GM18507 (cell line): ENCODE measurements at places on chromosomes 7 and 10.

DNA sequence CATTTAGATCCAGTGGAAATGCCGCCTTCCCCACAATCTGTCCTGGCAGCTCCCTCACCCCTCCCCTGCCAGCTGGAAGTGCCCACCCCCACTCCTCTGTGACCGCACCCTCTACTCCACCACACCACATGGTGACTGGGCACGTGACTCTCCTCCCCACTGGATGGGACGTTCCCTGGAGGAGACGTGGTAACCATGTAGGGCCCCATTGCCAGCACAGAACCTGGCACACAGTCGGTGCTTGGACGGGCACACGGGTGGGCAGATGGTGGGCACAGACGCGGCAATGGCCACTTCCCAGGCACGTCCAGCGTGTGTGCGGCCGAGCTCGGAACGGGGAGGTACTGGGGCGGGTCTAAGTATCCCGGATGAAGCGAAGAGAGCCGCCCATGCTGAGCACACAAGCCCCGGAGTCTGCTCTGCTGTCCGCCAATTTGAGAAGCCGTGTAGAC is 245.6 kb downstream of the MAD1L1 start:
- DNase-seq, result no peak

- no peak for DNase-seq
Measured at GRCh38 chr10:75894761-75895160, 463.3 kb downstream of the LRMDA start.

DNA sequence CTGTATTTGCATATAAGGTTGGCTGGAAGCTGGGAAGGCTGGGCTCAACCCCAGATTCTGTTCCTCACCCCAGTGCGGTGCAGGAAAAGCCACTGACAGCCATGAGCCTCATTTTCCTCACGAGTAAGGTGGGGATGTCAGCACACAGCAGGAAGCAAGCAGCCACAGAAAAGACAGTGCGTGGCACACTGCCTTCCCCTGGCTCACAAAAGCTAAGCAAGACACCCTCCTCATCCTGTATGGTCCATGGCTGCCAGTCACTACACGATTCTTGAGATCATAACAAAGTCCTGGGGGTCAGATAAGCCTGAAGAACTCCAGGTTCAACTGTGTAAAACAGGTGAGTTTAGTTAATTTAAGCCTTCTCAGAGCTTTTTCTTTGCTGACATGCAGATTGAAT is 28.9 kb upstream of the DDC start:
- no peak for DNase-seq

DNA sequence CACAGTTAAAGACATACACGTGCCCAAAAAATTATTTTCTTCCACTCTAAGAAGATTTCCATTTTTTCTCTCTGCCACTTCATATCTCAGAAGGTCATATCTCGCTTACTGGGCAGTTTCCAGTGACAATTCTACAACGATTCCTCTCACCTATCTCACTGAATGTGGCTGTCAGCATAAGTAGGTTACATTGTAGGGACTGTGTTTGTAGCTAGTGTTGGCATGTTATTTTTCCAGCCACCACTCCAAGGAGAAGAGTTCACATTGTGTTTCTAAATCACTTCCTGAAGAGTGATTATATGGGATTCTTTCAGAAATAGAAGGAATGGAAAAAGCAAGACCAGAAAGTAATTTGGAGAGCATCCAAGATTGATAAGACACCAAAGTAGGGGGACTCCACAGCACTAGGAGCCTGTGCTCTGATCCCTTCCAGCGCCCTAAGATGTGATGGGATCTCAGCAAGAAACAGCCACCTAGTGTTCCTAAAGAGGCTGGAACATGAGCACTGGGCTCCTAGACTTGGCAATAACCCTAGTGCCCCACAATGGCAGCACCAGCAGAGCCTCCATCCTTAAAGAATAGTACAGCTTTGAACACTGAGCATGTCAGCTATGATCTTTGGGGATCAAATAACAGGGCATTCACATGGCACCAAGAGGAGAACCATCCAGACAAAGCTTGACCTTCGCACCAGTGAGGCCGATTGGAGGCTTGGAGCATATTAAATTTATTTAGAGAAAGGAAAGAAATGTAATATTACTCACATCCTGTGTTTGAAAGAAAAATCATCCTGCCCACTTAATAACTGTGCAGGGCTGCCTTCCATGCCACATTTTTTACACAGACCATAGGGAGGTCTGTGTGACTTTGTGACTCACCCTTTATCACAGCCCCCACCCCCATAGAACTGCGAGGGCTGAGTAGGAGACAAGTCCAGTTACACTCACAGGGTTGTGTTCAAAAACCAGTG is 51.8 kb downstream of the CAV1 start:
- DNase-seq, result no peak

- no peak for DNase-seq
Measured at GRCh38 chr10:85318809-85319807, 990.7 kb downstream of the CCSER2 start.

DNA sequence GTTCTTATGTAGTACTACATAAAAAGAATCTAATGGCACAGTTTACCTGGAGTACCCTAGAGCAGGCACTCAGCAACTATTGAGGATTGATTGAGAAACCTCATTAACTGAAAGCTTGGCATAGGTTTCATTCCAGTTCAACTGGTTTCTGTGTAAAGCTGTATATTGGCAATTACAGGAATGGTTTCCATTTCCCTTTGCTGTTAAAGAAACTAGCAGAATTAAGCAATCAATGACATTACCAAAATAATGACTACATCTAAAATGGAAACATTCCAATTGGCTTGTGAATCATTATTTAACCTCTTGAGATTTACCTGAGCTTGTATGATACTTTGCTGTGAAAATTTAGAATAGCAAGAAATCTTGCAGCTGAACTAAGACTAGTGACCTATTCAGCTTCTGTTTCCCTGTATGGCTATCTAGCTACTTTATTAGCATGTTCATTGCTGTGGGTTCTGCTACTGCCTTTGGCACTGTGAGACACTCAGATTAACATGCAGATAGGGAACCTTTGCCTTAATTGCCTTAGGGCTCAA is 33.5 kb upstream of the CADPS2 start:
- no peak for DNase-seq

DNA sequence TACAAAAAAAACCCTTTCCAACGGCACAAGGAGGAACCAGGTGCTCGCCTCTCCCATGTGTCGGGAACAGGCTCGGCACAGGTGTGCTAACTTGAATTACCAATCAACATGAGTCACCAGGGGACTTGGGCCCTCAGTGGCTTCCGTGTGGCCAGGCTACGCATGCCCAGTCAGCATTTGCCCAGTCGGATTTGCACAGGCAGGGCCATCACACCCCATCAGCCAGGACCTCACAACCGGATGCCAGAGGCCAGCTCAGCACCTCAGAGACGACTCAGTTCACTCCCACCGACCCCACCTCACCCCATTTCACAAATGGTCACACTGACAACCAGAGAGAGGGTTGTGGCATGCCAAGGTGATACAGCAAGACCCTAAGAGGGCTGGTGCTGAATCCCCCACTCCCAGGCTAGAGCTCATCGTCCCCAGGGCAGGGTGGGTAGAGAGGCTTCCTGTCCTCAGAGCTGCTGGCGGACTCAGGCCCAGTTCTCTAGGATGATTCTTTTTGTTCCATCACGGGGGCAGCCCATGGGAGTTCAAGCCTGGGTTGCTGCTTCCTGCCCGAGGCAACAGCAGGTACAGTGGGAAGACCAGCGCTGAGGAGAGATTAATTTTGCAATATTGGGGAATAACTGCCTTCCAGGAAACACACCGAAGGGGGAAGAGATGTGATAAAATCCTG is 13.6 kb downstream of the ANXA11 start:
- DNase-seq, result no peak

DNA sequence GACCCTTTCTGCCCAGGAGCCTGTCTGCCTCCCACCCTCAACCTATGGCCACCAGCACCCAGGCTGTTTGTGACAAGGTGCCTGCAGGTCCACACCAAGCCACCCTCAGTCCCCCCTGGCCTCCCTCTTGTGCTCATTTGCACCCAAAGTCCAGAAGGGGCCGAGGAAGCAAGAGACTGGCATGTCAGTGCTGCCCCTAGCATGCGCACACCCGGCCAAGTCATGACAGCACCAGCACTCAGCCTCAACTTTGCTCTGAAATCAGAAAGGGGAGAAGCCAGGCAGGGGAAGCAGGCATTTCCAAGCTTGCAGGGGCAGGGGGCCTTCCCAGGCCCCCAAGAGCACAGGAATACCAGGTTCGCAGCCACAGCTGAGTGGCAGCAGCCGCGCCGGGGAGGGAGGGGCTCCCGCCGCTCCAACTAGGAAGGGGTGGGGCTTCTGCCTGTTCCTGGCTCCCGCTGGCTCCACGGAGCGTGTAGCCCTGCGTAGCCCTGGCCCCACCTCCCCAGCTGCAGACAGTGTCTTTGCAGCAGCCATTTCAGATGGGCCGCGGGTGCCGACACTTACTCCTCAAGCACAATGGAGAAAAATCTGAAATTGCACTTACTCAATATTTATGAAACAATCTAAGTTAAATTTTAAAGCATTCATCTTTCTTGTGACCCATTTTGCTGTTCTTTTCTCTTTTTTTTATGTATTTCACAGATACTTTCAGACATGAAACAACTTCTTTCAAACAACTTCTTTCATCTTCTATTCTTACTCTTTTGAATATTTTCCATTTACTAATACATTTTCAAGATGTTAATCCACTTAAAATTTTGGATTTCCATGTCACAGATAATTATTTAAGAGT is 54.9 kb upstream of the ABCB5 start:
- DNase-seq, result no peak

DNA sequence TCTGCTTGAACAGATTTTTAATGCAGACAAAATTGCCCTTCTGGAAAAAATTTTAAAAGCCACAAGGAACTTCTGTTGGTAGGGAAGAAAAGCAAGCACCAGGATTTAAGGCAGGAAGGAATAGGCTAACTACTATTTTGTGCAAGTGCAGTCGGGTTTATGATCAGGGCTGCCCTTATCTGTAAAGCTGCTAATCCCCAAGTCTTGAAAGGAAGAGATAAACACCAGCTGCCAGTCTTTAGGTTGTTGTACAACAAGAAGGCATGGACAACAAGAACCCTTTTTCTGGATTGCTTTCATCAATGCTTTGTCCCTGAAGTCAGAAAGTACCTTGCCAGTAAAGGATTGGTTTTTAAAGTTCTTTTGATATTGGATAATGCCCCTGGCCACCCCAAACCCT is 40.7 kb downstream of the RALA start:
- DNase-seq, result no peak

GRCh38 chr10:11037991-11038390 is 20.3 kb downstream of the CELF2 start:
- DNase-seq, result no peak

GRCh38 chr7:1014681-1015080 is 29.7 kb upstream of the GPR146 start:
- no peak for DNase-seq

- no peak for DNase-seq
Measured at GRCh38 chr10:50361946-50362345, 110.6 kb upstream of the ASAH2 start.

DNA sequence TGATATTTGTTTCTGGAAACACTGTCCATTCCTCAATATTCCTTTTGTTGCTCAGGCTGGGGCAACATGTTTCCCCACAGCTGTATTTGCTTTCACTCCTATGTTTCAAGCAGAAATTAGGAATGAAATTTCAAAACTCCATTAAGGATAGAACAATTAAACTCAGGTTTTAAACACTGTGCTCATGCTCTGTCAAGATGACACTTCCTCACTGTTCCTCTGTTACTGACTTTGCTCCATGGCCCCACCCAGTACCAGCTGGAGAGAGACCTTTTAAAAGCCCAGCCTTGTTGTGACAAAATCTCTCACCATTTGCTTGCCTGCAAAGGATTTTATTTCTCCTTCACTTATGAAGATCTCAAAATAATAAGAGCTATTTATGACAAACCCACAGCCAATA is 197.4 kb downstream of the ELMO1 start:
- no peak for DNase-seq

DNA sequence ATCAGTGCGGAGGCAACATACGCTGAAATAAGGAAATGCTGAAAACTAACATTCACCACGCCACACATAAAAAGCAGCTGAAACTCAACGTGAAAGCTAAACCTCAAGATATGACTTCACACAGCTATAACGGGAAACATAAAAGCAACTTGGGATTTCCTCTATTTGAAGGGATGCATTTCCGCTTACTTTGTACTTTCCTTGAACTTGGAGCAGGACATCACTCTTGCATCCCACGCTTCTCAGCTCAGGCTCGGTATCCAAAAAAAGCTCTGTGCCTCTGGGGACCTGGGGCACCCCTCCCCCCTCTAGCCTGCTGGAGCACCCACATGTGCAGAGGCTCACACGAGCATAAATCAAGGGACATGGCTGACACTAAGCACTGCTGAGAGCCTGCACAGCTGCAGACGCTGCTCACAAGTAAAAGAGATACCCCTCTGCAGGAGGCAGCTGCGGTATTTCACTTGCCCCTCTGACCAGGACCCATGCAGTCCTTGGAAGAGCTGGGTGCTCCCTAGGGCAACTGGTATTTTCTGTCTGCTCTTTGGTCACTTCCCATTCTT is 34.2 kb downstream of the PARD3 start:
- no peak for DNase-seq

GRCh38 chr7:2403718-2404648 is 572 bp downstream of the CHST12 start:
- no peak for DNase-seq

DNA sequence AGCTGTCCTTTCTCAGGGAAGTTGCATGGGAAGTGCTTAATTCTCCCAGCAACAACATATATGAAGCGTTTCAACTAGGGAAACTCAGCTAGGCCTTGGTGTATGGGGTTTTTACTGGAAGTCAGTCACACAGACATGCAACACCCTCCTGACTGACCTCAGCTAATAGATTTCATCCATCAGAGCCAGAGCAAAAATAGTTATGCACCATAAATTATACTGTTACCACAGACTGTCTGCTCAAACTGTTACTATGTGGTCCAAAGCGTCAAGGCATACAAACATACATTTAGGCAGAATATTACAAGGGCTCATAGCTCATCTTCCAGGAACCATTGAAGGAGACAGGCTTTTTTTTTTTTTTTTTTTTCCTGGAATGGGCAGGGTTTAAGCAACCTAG is 417.9 kb downstream of the ANKRD7 start:
- no peak for DNase-seq

DNA sequence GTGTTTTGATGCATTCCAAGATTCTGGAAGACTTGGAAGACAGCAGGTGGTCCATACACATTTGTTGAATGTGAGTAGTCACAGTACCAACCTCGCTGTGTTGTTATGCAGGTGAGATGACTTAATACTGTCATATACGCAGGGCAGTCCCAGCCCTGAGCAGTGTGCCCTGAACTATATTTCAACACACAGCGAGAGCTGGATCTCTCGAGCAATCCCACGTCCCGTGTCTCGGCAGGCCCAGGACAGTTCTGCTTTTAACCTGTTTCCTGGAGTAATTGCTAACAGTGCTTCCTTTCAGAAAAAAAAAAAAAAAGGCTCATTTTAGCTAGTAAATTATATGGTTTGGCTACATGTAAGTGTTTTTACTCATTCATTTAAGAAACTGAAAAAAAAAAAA is 179.7 kb downstream of the PRKCQ start:
- DNase-seq, result no peak

DNA sequence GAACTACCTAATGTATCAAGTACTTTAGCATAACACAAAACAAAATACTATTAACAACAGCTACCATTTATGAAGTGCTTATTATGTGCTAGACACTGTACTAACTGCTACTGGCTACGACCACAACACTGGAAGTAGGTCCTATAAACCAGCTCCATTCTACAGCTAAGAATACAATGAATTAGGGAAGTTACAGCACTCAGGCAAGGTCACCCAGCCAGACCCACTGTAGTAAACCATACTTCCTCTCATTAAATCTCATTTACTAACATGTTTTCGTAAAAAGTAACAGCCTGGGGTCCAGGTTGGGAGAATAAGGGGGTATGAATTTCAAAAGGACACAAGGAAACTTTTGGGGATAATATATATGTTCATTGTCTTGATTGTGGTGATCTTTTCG is 25.4 kb downstream of the NAPEPLD start:
- no peak for DNase-seq
